ENCODE measurements at places on chromosomes 1 and 21. TPM values are rescaled to one million over a fixed set of nuclear protein-coding genes. Genes with fewer than 3 reads are reported as not detected.

GRCh38 chr1:230191855-230192254 is 124.8 kb downstream of the GALNT2 start:
- peaks cover 8% of the 10 kb centered on the region for H3K4me1 ChIP-seq
- no peak overlapping the region for H3K4me3 ChIP-seq
- DNase-seq, result no peak
- peaks cover 4% of the 10 kb centered on the region for H3K36me3 ChIP-seq

The TMEM222 gene
- 46.7 TPM for total RNA-seq

The GPR37L1 gene
- 0.05 TPM for total RNA-seq

The UBE2Q1 gene
- total RNA-seq, result 94.3 TPM

Measured in neural crest cell (in vitro differentiated cells).